Common myeloid progenitor, CD34-positive (primary cell): ENCODE measurements at places on chromosomes 2 and 18.
A peak's percentile ranks its signal among the peaks of the same experiment; 100 is the strongest.

DNA sequence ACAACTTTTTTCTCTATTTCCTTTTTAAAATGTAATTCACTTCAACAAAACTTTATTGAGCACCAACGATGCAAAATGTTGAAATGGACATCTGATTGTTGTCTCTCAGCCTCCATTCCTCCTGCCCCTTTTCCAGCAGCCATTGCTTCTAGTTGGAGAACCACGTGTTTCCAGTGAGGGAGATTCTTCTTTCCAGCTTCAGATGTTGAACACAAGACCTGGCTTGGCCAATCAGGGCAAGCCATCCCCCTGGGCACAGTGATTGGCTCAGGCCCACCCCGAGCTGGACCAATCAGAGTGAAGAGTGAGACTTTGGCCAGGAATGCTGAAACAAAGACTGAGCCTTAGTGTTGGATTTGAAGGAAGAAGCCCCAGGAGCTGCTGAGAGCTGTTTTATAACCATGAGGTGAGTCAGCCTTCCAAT lies 59.0 kb downstream of the E2F6 start:
- DNase-seq, result no peak

- DNase-seq, result peak; percentile 40
Measured at GRCh38 chr2:111121028-111121827, 514 bp downstream of the BCL2L11 start.

GRCh38 chr2:105582952-105583660 lies 161.6 kb upstream of the NCK2 start:
- DNase-seq, result no peak

DNA sequence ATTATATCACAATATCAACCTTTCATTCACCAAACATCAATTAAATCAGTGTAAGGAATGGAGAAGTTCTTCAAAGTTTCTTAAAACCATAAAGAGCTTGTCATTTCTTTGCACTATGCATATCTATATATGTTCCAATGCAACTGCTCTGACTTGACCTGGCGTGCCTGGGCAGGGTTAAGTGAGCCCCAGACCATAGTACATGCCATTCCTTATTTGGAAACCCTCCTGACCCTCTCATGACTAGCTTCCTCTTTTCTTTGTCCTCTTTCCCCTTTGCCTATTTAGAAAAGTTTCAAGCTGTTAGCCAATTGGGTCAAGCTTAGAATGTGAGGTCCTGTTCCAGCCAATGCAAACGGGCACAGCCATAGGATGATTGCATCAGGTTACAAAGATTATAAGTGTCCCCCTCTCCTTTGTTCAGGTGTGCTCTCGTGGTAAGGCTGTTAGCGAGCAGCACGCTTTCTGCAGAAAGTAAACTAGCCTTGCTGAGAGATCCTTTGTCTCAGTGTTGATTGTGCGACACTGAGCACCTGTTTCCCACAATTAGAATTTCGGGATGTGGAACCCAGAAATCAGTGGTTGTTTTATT lies 78.2 kb upstream of the UXS1 start:
- DNase-seq, result no peak

DNA sequence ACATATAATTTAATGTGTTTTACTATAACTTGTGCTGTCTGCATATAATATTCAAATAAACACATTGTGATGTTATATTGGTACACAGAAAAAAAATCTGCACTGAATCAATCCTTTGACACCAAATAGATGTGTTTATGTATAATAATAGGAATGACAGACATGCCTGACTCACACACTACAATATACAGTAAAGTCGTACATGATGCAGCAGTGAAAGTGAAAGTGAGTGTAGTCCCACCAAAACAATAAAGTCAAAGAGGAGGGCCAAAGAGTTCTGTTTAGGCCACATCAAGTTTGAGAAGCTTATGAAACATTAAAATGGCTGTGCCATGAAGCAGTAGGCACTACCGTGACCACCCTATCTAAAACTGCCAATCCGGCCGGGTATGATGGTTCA lies 8.2 kb upstream of the RBM44 start:
- DNase-seq, result no peak

GRCh38 chr2:207601774-207602173 lies 23.4 kb downstream of the METTL21A start:
- no peak for DNase-seq

- no peak for DNase-seq
Measured at GRCh38 chr2:240358080-240358479, 77.4 kb upstream of the GPC1 start.

DNA sequence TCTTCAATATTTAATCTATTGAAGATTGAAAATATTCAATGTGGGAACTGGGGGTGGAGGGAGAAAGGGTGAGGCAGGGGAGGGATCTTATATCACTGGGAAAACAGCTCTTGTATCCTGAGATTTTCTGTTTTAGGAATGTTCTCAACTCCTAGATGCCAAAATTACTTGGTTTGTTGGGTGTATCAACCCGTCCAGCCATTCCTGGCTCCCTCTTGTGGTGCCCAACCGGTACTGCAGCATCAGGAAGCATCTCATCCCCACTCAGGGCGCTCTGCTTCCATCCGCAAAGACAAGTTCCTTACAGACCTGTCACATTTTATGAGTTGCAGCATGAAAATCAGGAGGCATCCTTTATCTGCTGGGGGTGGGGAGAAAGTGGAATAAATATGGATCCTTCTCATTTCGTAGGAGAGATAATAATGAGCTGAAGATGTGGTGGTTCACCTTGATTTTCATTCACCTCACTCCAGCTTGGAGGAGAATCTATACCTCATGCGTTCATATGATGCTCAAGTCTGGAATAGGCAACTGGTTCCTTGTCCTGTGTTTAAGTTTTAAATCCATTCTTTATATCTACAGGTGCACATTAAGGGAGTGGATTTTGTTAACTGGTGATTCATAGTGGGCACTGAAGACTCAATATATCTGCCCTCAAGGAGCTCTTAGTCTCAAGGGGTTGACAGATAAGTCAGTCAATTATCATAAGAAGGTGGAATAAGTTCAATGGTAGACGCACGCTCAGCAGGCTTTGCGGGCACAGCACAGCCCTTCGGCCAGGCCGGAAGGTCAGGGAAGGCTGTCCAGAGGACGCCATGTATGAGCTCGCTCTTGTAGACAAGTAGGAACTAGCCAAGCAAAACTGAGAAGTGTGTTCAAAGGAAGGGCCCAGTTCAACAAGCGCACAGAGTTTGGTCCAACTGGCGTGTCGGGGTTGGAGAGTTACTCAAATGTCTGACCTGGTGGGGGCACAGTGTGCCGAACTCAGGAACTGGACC lies 127.3 kb downstream of the RNF144A start:
- peak; percentile 71 for DNase-seq

DNA sequence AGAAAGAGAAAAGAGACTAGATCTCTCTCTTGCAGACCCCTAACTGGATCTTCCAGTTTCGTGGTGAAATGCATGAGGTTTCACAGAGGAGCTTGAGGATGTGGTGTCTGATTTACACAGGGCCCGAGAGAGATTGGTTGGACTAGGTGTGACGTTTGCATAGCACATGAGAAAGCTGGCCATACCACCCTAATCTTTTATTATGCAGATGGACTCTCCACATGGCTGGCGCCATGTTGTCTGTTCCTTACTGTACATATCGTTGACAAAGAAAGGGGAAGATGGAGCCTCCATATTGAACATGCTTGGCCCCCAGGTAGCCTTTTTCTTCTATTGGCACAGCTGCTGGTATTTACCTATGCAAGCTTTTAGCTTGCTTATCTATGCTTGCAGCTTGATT lies 27.5 kb upstream of the PGAP1 start:
- DNase-seq, result no peak

- no peak for DNase-seq
Measured at GRCh38 chr2:30260941-30261340, 29.6 kb downstream of the LBH start.

- DNase-seq, result no peak
Measured at GRCh38 chr2:10753156-10753555, 31.7 kb downstream of the ATP6V1C2 start.
